ENCODE measurements at places on chromosomes 11 and 22.

- no peak for DNase-seq
These were observed 9.4 kb upstream of the SAMM50 start for GRCh38 chr22:43945632-43946383.

DNA sequence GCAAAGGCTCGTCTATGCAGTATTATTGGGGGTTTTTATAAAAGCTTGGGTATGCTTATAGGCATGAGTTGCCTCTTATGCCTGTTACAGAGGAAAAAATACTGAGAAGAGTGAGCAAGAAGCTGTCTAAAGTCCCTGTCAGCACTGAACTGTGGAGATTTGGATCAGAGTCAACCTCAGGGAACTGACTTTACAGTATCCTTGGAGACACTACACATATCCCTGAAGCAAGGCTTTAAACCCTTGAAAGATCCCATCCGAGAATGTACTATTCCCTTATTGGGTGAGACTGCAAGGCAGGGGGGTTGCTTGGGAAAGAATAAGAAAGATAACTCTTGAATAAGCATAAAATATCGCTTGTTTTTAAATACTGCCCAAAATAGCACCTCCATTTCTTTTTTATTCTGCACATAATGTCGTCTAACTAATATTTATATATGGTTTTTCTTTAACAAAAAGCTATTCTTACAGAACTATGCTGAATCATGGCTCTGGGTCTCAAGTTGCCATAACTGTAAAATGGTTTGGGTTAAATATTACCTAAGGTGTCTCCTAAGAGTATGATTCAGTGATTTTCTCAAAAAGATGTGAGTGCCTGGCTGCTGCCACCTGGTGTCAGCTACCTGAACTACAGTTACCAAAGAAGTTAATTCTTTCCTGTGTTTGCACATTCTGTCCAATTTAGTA, 1062.8 kb downstream of the DLG2 start:
- no peak for DNase-seq

GRCh38 chr22:20324139-20324516, 4.3 kb upstream of the DGCR6L start:
- no peak for DNase-seq

DNA sequence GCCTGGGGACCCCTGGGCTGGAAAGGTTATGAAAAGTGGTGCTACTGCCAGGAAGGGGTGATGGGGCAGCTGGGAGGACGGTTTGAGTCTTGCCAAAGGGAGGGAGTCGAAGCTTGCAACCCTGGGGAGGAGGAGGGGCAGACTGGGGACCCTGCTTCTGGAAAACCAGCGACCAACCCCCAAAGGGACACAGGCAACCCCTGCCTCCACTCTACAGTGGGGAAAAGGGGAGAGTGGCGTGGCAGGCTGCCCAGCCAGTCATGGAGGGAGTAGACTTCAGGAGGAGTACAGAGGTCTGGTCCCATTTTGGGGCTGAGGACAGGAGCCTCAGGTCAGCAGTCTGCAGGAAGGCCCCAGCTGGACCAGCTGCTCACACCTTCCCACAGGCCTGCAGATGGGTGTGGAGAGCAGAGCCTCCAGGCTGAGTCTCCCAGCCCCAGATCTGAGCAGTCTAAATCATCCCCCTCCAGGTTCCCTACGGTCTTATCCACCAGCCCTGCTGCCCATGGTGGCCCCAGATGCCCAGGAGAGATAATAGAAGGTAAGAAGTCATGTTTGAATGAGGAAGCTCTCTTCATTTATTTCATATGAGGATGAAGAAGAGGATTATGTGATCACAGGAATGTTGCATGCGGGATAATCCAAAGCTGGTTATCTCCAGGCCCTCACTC, 3.3 kb downstream of the DDT start:
- no peak for DNase-seq

- DNase-seq, result peak; percentile 81
These were observed 4.4 kb upstream of the FBXO3 start for GRCh38 chr11:33778675-33779074.

DNA sequence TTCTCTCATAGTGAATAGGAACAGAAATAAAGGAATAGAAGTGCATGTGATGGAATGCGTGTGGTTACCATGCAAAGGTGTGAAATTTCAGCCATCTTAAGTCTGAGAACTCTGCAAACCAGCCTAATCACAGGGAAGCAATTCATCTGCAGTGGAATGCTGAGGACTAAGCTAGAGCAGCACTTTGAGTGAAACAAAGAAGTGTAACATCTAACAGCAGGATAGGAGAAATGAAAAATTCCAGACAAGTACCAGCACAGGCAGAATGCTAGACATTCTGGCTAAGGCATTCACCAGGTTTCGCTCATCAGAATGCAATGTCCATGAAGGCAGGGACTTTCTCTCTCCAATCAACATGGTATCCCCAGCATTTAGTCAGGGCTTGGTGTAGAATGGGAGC, 41.2 kb upstream of the SLC36A4 start:
- DNase-seq, result no peak

GRCh38 chr11:64809781-64810241, 540 bp downstream of the MEN1 start:
- no peak for DNase-seq

- DNase-seq, result peak; percentile 68
These were observed 47.8 kb downstream of the DBX1 start for GRCh38 chr11:20112291-20113148.

GRCh38 chr11:12787847-12788246, 113.6 kb downstream of the TEAD1 start:
- DNase-seq, result no peak

GRCh38 chr22:40857309-40857855, 434 bp downstream of the XPNPEP3 start:
- DNase-seq, result no peak

DNA sequence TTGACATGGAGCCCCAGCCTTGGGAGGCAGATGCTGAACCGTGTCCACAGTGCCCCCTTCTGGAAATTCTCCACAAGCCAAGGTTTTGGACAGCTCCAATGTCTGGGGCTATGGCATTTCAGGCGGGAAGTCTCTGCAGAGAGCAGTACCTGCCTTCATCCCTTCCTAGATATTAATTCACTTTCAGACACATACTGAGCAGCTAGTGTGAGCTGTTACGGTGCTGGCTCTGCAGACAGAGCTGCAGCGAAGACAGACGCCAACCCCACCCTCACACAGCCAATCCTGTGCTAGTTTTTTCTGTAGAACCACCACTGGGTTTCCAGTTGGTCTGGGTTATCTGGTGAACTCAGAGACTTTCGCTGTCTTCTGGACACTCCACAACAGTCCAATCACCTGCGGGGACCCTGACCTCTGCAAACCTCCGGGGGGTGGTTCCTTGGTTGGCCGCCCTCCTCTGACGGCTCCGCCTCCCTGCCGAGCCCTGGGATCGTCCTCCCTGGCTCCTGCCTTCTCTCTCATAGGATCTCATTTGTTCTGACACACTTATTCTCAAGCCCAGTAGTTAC, 9.1 kb downstream of the LMF2 start:
- DNase-seq, result no peak

GRCh38 chr22:25566186-25566897, 1.9 kb downstream of the GRK3 start:
- DNase-seq, result no peak

DNA sequence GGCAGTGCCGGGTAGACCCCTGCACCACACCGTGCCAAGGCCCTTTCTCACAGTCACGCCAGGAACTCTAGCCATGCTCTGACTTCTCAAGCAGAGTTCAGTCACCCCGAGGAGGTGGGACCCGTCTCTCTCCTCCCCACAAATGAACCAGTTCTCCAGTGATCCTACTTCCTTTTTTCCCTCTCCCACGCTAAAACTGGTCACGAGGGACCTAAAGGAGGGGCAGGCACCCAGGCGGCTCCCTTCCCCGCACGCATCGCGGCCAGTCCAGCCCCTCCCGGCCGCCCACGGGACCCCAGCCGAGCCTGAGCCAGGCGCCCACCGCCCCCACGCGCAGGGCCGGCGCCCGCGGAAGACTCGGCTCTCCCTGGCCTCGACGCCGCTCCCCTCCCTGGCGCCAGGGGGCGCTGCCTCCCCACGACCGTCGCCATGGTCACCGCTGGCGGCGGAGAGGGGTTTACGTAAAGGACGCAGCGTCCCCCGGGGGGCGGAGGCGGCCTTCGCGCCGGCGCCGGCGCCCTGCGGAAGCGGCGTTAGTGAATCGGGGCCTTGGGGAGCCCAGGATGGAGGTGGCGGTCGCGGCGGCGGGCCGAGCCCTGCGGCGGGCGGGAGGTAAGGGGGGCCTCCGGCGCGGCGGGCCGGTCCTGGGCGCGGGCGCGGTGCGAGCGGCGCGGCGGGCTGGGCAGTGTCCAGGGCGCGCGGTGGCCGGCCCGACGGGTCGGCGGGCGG, at the start of gene DAGLA:
DAGLA (plus strand) TSS at position 499 of the 729 bp plus-strand sequence. CDS start 39,765 bp downstream, outside the sequence.
- DNase-seq, result peak; percentile 15

GRCh38 chr11:27444801-27445215, 27.8 kb downstream of the LGR4 start:
- DNase-seq, result no peak

- DNase-seq, result no peak
These were observed 15.2 kb downstream of the PRR33 start for GRCh38 chr11:1876361-1877063.

DNA sequence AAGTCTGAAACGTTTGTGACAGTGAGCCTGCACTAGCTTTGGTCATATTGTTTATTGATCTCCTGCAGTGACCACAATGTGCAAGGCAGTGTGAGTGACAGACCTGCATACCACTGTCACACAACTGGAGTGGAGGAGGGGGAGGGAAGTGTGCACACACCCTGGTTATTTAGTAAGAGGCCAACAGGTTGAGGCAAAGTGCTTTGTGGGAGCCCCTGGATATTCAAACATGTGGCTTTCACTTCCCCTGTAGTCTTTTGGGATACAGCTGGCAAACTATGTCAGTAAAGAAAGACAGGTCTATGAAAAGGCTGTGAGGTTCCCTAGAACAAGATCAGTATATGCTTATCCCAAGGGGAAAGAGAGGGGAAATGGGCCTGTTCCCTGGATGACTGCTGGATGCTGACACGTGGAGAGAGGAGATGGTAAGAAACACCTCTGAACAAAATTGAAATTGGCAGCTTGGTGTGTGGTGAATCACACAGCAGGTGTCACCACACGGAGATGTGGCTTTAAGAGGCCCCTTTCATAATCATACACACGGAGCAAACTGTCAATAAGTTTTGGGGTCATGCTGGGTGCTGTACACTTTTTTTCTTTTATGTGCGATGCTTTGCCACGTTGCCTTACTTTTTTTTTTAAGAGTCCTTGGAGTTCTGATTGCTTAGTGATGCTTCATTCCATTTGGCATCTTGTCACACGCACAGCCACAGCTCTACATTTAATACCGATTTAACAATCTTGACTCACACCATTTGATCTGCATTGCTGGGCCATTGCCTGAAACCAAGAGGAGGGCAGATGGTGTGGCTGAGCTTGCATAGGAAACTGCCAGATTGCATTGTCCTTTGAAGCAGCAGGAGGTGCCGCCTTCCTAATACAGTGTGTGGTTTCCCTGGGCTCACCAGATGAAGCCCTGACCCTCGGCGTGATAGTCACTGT, 11.3 kb downstream of the OSBP2 start:
- peak; percentile 74 for DNase-seq

GRCh38 chr11:122398851-122399250, 256.7 kb upstream of the UBASH3B start:
- DNase-seq, result no peak

- DNase-seq, result no peak
These were observed 492.9 kb upstream of the KIRREL3 start for GRCh38 chr11:127493330-127494022.

GRCh38 chr11:35109827-35110226, 29.1 kb upstream of the CD44 start:
- no peak for DNase-seq

GRCh38 chr11:70255477-70256116, 14.9 kb upstream of the PPFIA1 start:
- no peak for DNase-seq

GRCh38 chr11:72700146-72700545, 25.9 kb upstream of the PDE2A start:
- DNase-seq, result no peak

GRCh38 chr11:134372536-134372935, 39.5 kb downstream of the B3GAT1 start:
- DNase-seq, result no peak

- no peak for DNase-seq
These were observed 237.6 kb upstream of the TBCEL start for GRCh38 chr11:120786206-120786735.

DNA sequence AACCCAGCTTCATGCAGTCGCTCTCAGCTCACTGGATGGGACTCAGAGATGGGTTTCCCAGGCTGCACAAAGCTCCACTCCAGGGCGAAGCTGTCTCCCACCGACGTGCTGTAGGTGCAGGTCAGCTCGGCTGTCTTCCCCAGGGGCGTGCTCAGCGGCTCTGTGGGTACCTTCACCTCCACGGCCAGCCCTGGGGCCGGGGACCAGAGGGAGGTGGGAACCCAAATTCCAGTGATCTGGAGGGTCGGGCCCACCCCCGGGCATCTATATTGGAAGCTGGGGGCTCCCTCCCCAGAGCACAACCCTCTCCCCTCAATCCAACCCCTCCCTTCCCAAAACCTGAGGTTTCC, 689 bp downstream of the VSIG2 start:
- no peak for DNase-seq

DNA sequence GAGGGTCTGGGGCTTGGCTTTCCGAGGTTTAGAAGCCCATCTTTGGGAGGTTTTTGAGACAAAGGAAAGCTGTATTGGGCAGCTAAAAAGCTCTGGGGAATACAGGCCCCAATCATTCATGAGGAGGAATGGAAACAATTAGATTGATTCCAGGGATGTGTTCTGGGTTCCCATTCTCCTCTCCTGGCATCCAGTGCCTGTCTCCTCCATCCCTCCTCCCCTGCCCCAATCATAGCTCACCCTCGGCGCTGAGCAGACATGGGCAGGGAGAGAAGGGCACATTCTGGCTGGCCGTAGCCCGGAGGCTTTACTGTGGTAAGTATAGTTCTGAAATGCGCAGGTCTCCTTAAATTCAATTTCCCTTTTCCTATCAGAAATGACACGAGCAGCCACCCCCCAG, 42.4 kb downstream of the ABTB2 start:
- DNase-seq, result no peak

DNA sequence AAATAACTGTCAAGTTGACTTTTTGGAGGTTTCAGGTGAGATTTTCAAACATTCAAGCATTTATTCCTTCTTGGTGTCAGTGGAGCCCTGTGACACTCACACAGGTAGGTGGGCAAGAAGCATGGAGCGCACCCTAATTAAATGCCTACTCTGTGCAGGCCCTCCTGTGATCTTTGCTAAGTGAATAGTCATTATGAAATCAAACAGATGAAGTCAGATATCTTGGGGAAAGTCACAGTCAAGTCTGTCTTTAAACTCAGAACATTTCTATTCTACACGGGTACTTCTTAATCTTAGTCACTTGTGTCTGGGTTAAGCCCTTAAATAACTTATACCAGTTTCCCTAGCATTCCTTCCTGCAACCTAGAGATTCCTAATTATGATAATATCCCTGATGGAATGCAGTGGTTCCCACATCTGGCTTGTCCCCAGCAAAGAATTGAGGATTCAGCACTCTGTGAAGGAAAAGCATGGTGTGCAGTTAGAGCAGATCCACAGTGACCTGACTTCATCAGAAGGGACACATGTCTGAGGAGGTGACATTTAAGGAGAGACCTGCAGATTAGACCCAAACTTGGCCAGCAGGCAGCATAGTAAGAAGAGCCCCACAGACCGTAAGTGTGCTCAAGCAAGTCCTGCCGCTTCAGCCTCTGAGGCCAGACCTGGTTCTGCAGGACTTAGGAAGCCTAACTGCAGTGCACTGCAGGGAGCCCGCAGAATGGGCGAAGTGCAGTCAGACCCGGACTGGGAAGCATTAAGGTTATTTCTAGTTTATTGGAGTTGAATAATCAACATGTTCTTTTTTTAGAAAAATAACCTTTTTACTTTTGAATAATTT, 85.3 kb upstream of the GAL start:
- DNase-seq, result peak; percentile 15

- peak; percentile 78 for DNase-seq
These were observed at the start of gene SPECC1L for GRCh38 chr22:24270556-24271385. Gene SPECC1L, plus strand, starts transcription at chr22:24270831. Its CDS starts 31,401 bp downstream, at chr22:24302232.

- DNase-seq, result no peak
These were observed 43.6 kb downstream of the ARHGAP8 start for GRCh38 chr22:44795701-44796630.

Measured in fibroblast of skin of left biceps (primary cell).